Tongue (tissue), 3 donors: ENCODE measurements at places on chromosomes 12 and 14. TPM values are rescaled to one million over a fixed set of nuclear protein-coding genes. Genes with fewer than 3 reads are reported as not detected.

Gene MYH7
- 218 TPM for total RNA-seq

Gene FGF23
- total RNA-seq, result 0.31 TPM

Gene GRIP1
- 5.4 TPM for total RNA-seq

Gene PPM1H
- total RNA-seq, result 4.5 TPM

Gene PTHLH
- 3.4 TPM for total RNA-seq

Gene KRT71
- not detected for total RNA-seq

Gene LUM
- 449 TPM for total RNA-seq

Gene TMPRSS12
- not detected for total RNA-seq

Gene TAS2R9
- not detected for total RNA-seq

Gene RPGRIP1
- 0.41 TPM for total RNA-seq

Gene SYNDIG1L
- total RNA-seq, result not detected

Gene PTPRO
- 1.2 TPM for total RNA-seq

Gene FAIM2
- 7.8 TPM for total RNA-seq

Gene DPPA3
- not detected for total RNA-seq

Gene CLEC6A
- total RNA-seq, result not detected

Gene NKX2-8
- not detected for total RNA-seq

Gene ACADS
- total RNA-seq, result 33.0 TPM

Gene LRP1-AS
- total RNA-seq, result not detected

Gene KRT79
- 0.21 TPM for total RNA-seq

Gene SLC5A8
- 0.41 TPM for total RNA-seq

Gene KRT85
- total RNA-seq, result not detected

Gene SSPN
- 177 TPM for total RNA-seq

Gene SCNN1A
- total RNA-seq, result 35.9 TPM

Gene OTX2
- total RNA-seq, result 0.10 TPM

Gene AHNAK2
- 51.0 TPM for total RNA-seq

Gene ARF6
- total RNA-seq, result 56.3 TPM

Gene ENTPD5
- 14.6 TPM for total RNA-seq

Gene TC2N
- 30.9 TPM for total RNA-seq

Gene TSHR
- 1.7 TPM for total RNA-seq

Gene GPRC5D
- total RNA-seq, result not detected

Gene SFSWAP
- 34.5 TPM for total RNA-seq

Gene BEGAIN
- total RNA-seq, result 3.3 TPM

Gene AP1G2
- 34.3 TPM for total RNA-seq

Gene GALNT8
- total RNA-seq, result 2.1 TPM

Gene AP5M1
- total RNA-seq, result 25.4 TPM

Gene ATP2B1
- 105 TPM for total RNA-seq

Gene KRT74
- 0.10 TPM for total RNA-seq

Gene OASL
- 0.31 TPM for total RNA-seq

Gene TM7SF3
- 50.9 TPM for total RNA-seq

Gene C12orf54
- not detected for total RNA-seq

Gene HELB
- total RNA-seq, result 6.9 TPM

Gene NGB
- total RNA-seq, result not detected

Gene CFAP54
- 1.6 TPM for total RNA-seq
